ENCODE measurements at places on chromosomes 6 and 20.

DNA sequence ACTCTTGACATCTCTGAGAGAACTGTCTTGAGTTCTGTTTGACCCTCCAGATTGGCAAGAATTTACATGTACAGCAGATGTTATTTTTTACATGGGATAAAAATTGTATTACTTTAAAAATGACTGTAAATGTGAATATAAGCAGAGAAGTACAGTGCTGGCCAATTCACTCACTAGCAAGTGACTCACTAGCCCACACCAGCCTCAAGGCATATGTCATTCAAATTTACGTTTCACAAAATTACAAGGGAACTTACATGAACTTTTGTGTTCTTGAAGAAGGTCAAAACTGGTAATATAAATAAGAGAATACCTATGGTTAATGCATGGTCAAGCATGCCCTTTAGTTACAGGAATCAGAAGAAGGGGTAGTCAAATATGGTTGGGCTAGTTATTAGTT is 54.0 kb upstream of the HMGCLL1 start:
- no peak for DNase-seq

GRCh38 chr6:95197590-95197989 is 379.7 kb upstream of the MANEA start:
- DNase-seq = no peak

DNA sequence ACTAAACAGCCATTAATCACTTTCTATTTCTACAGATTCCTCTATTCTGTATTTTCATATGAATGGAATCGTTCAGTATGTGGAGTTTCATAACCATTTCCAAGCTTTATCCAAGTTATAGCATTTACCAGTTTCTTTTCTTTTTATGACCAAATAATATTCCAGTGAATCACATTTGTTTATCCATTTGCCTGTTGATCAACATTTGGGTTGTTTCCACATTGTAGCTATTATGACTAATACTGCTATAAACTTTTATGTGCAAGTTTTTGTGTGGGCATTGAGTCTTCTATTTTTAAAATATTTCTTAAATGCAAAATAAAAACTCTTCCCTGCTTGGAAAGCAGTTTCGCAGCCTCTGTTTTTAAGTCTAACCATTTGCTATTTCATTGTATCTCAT is 336.4 kb upstream of the OPRM1 start:
- DNase-seq = no peak

DNA sequence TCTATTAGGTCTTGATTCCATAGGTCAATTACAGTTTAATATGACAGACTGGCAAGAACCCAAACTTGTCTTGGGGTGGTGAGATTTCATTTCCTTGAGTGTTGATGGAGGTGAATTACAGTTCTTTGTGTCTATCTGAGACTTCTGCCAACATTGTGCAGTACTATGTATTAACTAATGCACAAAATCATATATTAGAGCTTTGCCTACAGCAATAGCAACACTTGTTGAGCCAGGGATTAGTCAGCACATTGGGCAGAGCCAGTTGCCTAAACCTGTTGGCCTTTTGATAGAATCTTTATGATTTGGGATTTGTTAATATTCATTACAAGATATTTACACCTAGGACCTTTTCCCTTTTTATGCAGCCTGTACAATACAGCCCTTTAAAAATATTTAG is 135.3 kb upstream of the CENPW start:
- no peak for DNase-seq

DNA sequence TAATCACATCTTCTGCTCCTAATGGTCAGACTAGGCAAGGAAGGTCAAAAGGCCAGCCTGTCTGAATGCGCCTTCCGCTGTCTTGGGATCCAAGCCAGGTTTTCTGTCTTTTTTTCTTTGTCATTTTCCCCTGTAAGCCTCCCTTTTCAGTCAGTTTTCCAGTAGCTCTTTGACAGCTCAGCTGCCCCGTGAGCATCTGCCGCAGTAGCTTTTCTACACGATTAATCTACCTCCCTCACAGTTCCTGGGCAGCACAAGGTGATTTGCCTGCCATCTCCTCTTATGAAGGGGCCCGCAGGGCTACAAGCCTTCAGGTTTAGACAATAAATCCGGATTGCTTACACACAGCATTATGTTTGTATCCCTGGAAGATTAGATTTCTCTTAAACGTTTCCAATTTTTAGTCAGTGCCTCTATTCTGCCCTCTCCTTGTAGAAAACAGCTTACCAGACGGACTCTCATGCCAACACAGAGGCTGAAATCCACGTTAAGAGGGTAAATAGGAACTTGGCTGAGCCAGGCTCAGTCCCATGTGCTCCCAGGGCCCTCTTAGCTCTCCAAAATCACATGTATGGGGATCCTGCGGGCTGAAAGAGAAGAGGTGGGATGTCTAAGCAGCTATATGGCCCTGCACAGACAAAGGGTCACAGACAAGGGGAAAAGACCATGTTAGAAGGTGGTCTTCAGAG is 77.2 kb downstream of the LY86 start:
- no peak for DNase-seq
